ENCODE measurements at places on chromosomes 5 and 9. TPM values are rescaled to one million over a fixed set of nuclear protein-coding genes. Genes with fewer than 3 reads are reported as not detected.
A peak's percentile ranks its signal among the peaks of the same experiment; 100 is the strongest.

PCDHGB2 gene
- polyA plus RNA-seq, result 2.2 TPM

NEURL1B gene
- polyA plus RNA-seq, result 48.7 TPM

F2RL2 gene
- polyA plus RNA-seq, result 10.5 TPM

BAAT gene
- polyA plus RNA-seq, result 0.52 TPM

NDUFA8 gene
- 66.1 TPM for polyA plus RNA-seq

DNA sequence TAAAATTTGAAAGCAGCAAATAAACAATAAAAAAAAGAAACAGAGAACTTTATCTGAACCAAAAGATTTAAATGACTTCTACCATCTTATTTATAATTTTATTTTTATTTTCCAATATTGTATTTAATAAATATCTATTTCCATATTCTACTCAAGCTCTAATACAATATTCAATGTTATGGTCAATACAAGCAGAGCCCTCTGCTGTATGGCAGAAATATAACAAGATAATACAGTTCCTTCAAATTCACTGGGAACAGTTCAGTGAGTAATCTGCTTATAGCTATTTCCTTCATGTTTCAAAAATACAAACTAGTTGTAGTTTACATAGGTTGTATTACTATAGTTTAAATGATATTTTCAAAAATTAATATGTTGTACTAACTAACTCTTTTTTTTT, 332.7 kb downstream of the PRDM9 start:
- peak; percentile 2 for DNase-seq

- DNase-seq, result no peak
Measured at GRCh38 chr9:102185371-102185770, 446.9 kb upstream of the GRIN3A start.

DNA sequence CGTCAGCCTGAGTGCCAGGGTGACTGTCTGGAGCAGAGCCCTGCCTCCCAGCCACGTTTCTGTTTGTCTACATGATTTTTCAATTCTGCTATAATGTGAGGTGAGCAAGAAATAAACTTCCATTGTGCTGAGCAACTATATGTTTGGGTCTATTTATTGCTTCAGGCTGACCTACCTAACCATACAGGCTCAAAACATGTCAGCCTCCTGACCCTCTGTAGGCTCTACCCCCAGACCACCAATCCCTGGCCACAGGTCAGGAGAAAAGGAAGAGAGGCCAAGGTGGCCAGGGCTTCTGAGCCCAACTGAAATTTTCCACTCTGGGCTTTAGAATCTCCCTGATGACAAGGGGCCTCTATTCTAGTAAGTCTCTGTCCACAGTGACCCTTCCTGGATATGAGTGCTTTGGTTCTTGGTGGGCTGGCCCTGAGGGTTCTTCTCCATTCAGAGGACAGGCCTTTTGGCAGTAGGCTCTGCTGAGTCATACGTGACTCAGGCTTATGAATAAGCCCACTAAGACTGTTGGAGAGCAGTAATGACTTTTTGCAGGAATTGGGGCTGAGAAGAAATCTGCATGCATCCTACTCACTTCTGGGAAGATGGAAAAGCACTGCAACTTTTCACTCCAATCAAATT, 117.2 kb upstream of the TBCA start:
- peak; percentile 93 for DNase-seq

DNA sequence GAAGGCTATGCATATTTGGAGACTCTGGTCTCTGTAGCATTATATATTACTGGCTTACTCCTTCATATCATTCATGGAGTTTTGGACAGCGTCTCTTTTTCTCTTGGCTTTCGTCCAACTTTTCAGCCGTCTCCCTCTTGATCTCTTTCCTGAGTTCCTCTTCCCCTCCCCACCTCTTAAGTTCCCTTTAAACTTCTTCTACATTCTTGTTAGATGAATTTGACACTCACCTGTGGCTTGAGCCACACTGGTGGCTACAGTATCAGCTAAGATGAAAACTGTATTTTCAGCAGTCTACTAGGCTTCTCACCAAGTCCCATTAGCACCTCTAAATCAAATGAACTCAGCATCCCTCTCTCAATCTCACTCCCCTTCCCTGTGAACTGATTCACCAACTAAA, 128.1 kb downstream of the STARD4 start:
- peak; percentile 22 for DNase-seq

GRCh38 chr9:124137009-124137943, 120.5 kb upstream of the NEK6 start:
- no peak for DNase-seq

GRCh38 chr9:135639196-135639595, at the start of gene GLT6D1:
Gene GLT6D1 (minus strand): TSS chr9:135639540. CDS start chr9:135639187, 353 bp downstream.
- no peak for DNase-seq

DNA sequence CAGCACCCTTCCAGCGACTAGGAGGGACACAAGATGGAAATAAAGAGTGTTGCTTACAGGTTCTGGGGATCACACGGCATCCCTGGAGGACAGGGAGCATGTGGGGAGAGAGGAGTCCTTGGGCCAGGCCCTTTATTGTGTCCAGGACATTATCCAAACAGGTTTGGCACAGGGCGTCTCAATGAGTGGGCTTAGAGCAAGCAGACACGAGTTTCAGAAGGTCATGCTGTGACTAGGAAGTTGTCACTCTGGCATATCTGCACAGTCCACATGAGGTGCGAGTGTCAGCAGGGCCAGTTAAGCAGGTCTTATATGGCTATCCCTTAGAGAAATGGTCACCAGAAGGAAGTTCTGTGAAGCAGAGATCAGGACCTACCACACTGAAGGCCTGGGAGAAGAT, 174.5 kb upstream of the OTULINL start:
- no peak for DNase-seq

GRCh38 chr9:72898784-72899733, 53.8 kb downstream of the ALDH1A1 start:
- DNase-seq, result no peak

DNA sequence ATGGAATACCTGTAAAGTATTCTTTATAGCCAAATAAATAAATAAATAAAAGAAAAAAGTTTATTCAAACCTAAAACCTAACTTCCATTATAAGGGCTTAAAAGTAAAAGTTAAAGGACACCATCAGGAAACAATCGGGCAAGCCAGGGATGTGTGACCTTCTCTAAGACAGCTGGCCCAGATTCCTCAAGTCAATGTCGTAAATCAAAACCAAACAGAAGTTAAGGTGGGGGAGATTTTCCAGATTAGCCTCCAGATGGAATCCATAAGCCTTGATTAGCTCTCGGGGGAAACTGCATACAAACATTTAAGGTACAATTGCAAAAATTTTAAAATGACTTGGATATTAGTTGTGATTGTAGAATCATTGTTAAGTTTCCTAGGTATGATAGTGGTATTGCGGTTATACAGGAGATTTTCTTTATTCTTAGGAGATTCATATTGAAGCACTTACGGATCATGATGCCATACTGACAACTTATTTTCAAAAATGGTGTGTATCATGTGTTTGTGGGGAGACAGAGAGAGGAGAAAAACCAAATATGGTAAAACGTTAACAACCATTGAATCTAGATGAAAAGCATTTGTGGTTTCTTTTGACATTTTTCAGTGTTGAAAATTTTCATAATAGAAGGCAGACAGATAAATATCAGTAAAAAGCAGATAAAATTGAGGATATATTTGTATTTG, 21.5 kb upstream of the MGAT1 start:
- DNase-seq, result no peak

GRCh38 chr9:75001719-75002421, 26.2 kb downstream of the CARNMT1 start:
- peak; percentile 81 for DNase-seq

GRCh38 chr5:34455098-34455497, 201.0 kb upstream of the RAI14 start:
- DNase-seq, result no peak

DNA sequence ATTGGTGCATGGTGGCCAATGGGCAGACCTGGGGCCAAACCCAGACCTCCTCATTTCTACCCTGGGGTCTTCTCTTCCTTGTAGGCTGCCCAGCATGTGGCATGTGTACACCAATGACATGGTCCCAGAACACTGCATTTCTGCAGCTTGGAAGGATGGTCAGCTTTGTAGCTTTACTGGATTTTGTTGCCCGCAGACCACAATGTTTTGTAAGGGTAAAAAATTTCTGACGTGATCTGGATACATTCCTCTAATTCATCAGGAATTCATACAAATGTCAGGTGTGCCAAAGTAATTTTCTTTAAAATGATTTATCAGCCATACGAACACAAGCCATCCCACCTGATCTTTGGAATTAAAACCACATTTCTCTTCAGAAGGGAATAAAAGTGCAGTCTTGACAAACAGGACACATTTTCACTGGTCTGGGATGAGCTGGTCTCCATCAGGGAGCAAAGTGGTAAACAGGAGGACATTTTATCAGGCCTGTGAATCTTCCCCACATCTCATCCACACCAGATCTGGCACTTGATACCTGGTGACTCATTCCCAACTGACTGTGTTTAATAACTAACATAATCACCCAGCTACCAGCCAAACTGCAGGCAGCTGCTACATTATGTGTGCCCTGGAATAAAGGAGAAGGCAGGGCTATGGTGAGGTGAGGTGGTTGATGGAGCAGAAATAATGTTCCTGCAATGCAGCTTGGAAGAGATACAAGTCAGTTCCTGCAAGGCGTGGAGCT, 103.9 kb downstream of the SPOCK1 start:
- DNase-seq, result no peak

- peak; percentile 90 for DNase-seq
Measured at GRCh38 chr5:78594610-78595457, 53.7 kb downstream of the LHFPL2 start.

DNA sequence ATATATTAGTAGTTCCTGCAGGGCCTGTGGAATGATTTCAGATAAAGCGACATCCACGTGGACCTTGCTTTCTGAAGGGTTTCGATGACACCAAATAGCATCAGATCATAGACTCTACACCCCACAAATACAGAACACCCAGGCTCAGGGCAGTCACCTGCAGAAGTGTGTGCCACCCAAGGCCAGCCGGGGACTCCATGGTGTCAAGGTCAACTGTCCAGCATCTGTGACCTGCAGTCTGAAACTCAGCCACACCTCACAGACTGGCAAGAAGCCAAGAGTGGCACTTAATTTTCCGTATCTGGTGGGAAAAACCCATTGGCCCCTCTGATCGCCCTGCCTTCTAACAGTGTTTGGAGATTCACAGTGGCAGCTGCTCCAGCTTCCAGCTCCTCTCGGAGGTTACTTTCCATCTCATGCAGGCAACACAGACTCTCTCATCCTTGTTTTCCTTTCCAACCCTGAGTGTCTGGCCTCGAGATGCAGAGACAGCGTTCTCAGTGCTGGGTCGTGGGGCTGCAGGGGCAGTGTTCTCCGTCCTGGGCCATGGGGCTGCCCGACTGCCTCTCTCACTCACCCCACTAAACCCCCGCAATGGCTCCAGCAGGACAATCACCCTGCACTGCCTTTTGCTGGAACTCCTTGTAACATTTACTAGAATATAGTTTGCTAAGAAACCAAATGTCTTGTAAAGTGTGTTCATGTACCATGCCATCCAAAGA, 221.9 kb downstream of the IRX2 start:
- no peak for DNase-seq

- DNase-seq, result no peak
Measured at GRCh38 chr5:73236541-73237128, 63.6 kb downstream of the TMEM174 start.

DNA sequence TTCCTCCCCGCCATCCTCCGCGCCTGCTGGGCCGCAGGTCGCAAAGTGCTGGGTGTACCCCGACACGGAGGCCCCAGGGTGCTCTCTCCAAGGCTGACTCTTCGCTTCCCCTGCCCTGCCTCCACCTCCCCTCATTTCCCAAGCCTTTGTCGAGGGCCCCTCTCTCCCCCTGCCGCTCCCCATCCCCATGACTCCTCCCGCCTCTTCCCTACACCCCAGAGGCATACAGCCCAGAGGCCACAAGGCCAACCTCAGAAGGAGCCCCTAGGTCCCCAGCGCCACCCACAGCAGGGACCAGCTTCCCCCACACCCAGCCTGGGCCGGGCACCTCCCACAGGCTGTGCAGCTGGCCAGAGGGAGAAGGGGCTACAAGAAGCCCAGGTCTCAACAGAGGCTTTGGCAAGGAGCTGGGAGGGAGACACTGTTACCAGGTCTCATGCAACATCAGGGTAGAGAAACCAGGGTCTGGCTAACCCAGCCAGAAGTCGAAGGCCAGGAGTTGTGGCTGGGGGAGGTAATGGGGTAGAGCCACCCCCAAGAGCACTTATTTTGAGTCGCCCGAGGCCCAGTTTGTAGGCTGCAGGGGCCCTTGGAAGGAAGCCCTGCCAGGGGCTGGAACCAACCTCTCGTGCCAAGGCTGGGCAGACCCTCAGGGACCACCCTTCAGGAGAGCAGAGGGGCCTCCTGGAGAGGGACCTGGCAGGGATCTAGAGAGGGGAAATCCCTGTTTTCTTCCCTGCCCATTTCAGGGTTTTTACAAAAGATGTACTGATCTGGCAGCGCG, 24.5 kb upstream of the SARDH start:
- DNase-seq, result no peak

- DNase-seq, result no peak
Measured at GRCh38 chr5:36778336-36778735, 98.2 kb upstream of the NIPBL start.

GRCh38 chr9:33785914-33786313, 9.4 kb upstream of the PRSS3 start:
- no peak for DNase-seq

- DNase-seq, result peak; percentile 47
Measured at GRCh38 chr9:133792721-133793470, 54.7 kb upstream of the SARDH start.

- peak; percentile 78 for DNase-seq
Measured at GRCh38 chr5:100827481-100827889, 75.6 kb downstream of the ST8SIA4 start.

DNA sequence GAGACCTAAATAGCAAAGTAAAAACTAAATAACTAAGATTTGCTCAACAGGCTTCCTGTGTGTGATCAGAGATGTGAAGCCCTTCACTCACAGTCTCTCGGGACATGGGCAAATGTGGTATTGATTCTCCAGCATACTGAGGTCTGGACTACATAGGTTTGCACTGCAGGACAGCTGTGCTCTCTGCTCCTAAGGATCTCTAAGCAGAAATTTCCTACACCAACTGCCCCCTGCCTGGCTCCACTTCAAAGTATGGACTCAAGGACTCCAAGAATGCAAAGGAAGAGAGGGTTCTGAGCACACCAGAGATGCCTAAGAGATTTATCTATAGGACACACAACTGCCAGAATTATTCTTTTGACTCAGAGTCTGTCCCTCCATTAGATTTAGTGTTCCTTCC, 487.2 kb downstream of the SEMA5A start:
- DNase-seq, result no peak

GRCh38 chr5:173614591-173614990, 1.9 kb downstream of the BOD1 start:
- DNase-seq, result no peak

GRCh38 chr9:38680837-38681445, 39.0 kb downstream of the FAM240B start:
- peak; percentile 23 for DNase-seq

DNA sequence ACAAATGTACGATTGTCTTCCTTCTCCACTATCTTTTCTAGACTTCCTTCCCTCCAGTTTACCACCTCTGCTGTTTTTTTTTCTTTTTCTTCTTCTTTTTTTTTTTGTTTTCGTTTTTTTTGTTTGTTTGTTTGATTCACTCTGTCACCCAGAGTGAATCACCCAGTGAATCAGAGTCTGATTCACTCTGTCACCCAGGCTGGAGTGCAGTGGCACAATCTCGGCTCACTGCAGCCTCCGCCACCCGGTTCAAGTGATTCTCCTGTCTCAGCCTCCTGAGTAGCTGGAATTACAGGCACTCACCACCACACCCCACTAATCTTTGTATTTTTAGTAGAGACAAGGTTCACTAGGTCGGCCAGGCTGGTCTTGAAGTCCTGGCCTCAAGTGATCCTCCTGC, 375.7 kb downstream of the NTRK2 start:
- no peak for DNase-seq

- DNase-seq, result no peak
Measured at GRCh38 chr5:162529886-162530285, 462.3 kb downstream of the GABRG2 start.

- no peak for DNase-seq
Measured at GRCh38 chr9:33880211-33881089, 63.5 kb downstream of the UBE2R2 start.

Data from muscle of back (tissue), 13 donors.